CD4-positive, alpha-beta T cell treated with Interleukin-2 at 100 ng/mL for 4 hours (primary cell): ENCODE measurements at places on chromosomes 7 and 10.

DNA sequence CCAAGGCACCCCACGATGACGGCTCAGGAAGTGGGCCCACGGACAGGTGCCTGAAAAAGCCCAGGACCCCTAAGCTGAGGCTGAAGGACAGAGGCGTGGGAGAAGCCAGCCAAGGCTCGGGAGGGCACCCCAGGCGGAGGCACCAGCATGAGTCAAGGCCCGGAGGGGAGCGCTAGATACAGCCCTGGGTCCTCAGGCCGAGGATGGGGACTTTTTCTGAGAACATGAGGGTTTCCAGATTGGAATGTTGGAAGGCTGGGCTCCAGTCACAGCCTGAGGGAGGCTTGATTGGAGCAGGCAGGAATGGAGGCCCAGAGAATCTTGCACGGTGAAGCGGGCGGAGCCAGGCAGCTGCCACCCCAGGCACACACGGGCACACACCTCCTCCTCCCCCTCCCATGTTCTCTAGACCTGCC lies 19.0 kb upstream of the ELFN1 start:
- no peak for DNase-seq

- DNase-seq = no peak
Measured at GRCh38 chr10:131141207-131141606, 170.3 kb downstream of the TCERG1L start.

DNA sequence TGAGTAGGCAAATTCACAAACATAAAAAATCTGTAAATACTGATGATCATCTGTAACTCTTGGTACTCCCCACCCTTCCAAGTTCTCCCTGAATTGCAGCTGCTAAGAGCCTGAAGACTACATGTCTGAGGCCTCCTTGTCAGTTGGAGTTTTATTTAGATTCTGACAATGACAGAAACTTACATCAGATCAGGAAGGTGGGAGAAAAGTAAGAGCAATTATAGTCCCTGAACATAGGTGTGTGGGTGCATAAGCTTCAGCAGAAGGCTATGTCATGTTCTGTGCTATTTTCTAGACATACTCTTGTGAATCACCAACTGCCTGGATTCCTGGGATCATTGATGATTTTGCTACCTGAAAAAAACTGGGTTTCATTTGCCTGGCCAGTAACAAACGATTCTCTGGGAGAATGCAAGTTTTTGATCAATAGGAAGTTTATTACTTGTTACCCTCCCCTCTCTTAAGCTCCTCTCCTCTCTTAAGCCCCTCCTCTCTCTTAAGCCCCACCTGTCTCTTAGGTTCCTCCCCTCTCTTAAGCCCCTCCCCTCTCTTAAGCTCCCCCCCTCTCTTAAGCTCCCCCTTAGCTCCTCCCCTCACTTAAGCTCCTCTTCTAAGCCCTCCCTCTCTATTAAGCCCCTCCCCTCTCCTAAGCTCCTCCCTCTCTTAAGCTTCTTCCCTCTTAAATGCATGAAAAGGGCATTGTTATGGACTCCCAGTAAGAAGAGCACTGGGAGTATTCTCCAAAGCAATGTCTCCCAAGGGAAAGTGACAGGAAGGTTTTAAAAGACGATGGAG lies 1183.4 kb upstream of the AUTS2 start:
- DNase-seq = no peak

GRCh38 chr10:132723330-132723970 lies 62.5 kb downstream of the NKX6-2 start:
- DNase-seq = no peak

GRCh38 chr10:124125305-124126116 lies 32.1 kb upstream of the CHST15 start:
- peak; percentile 1 for DNase-seq

DNA sequence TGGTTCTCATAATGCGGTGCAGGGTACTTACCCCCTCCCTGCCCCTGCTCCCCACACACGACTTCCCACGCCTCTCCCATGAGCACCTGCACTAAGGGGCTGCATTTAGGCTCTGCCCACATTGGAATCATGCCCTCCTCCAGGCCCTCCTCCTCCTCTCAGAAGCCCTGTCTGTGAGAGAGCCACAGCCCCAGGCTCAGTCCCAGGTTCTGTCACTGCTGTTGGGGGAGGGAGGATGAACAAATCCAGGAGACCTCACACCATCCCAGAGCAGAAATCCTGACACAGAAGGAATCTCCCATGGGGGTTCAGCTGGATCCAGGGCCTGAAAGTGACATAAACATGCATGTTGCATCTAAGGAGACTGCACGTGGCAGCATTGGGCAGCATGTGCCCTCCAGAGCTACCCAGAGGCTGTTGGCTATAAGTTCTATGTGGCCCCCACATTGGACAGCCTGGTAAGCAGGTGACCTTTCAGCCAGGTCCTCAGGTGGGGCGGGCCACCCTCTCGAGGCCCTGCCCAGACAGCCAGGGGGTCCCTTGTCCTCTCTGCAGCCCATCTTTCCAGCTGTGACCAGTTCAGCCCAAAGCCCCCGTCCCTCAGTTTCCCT lies 1.6 kb upstream of the PILRA start:
- DNase-seq = no peak

- no peak for DNase-seq
Measured at GRCh38 chr7:123645516-123645915, 10.2 kb upstream of the LMOD2 start.

DNA sequence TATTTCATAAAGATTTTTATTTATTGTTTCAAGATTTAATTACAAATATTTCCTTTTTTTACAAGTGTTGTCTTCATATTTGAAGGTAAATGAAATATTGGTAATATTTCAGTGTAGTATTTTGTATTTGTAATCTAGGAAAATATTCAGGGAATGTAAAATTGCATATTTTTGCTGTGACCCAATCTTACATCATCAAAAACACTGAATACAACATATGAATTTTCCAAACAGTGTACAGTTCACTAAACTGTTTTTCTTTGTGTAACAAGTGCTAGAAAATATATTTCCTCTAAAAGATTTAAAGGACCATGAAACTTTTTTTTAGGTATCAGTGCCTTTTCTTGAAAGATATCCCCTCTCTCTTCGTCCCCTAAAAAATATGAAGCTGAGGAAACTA lies 251.9 kb upstream of the KCND2 start:
- DNase-seq = no peak

- no peak for DNase-seq
Measured at GRCh38 chr7:28140979-28141378, 39.6 kb downstream of the JAZF1 start.

DNA sequence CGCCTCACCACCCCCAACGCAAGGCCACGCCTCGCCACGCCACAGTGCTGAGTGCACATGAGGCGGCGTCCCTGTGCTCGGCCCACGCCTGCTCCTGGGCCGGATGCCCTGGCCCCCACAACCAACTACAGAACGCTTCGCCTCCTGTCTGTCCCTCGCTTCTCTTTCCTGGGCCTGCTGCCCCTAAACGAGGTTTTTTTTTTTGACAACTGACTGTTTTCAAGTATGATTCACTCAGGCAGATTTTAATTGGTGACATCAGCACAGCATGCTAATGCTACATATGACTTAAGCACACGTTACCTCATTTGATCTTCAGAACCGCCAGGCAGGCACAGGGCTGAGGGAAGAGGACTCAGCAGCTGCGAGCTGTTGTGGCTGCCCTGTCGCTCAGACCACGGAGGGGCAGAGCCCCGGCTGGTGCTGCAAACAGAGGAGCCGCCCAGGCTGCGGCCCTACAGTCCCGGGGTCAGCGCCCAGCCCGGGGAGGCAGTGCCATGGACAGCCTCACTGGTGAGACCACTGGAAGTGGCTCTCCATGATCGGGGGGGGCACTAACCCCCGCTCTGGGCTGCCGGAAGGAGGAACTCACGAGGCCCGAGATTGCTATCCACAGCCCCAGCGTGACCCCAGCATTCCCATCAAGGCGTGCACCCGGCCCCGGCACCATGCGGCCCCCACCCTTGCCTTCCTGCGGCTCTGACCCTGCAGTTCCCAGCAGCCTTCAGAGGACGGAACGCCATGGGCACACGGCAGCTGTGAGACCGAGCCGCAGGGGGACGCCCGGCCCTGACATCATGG lies 212.8 kb downstream of the MAD1L1 start:
- DNase-seq = peak; percentile 35

- DNase-seq = no peak
Measured at GRCh38 chr7:112481833-112482670, 1.3 kb downstream of the LSMEM1 start.
